MCF 10A (cell line): ENCODE measurements at places on chromosomes 7 and 10. TPM values are rescaled to one million over a fixed set of nuclear protein-coding genes. Genes with fewer than 3 reads are reported as not detected.

The SMO gene
- not detected in 2 replicates for total RNA-seq

The ACHE gene
- total RNA-seq, result 0.30 and 0.37 TPM in 2 replicates

The KIFBP gene
- total RNA-seq, result 20.9 and 23.2 TPM in 2 replicates

The NPY4R gene
- not detected in 2 replicates for total RNA-seq

The TEX47 gene
- total RNA-seq, result not detected in 2 replicates

The PPP3CB gene
- 34.8 and 37.4 TPM in 2 replicates for total RNA-seq

The TMEM270 gene
- total RNA-seq, result not detected in 2 replicates

The UCN3 gene
- total RNA-seq, result not detected in 2 replicates

The PDE1C gene
- 0.14 and 0.27 TPM in 2 replicates for total RNA-seq

The LRRC18 gene
- not detected in 2 replicates for total RNA-seq

The WNT2 gene
- total RNA-seq, result not detected in 2 replicates

The NEBL gene
- total RNA-seq, result 30.6 and 44.3 TPM in 2 replicates

- no peak for DNase-seq
Observed at GRCh38 chr10:5447056-5447455, 34.7 kb downstream of the NET1 start.

DNA sequence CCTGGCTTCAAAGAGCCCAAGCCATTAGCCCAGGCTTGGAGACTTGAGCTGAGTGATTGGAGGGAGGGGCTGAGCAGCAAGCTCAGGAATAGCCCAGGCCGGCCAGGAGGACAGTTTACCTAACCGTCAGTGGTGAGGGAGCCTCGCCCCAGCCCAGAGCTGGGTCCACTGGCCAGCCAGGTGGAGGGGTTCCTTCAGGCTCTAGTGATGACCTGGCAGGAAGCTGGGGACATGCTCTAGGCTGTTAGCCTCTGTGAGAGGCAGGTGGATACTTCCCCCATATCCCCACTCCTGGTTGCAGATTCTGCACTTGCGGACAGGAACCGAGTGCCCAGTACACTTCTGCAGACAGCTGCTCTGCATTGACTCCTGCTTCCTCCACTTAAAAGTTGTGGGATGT is 61.2 kb upstream of the ANTXRL start:
- no peak for DNase-seq

DNA sequence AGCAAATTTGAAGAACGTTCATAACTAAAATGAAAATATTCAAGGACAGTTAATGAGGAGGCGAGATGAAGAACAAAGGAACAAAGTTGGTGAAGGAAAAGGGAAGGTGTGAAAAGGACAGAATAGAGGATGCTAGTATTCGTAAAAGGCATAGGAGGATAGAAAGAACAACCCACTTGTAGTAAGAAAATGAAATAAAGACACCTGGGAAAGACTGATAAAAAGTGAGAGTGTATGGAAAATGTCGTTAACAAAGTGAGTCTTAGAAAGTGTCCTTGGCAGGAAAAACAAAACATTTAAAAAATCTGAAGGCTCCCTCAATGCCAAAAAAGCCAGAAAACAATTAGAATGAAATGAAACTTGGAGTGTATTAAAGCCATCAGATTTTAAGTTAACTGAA is 29.6 kb upstream of the ZC3HAV1 start:
- DNase-seq, result no peak

GRCh38 chr7:94348142-94348541 is 46.6 kb upstream of the COL1A2 start:
- peak; percentile 9 for DNase-seq

- no peak for DNase-seq
Observed at GRCh38 chr7:75663302-75663907, 75.3 kb downstream of the HIP1 start.

- no peak for DNase-seq
Observed at GRCh38 chr7:108328174-108328651, 128.0 kb downstream of the NRCAM start.

- no peak for DNase-seq
Observed at GRCh38 chr10:129605986-129606518, 139.0 kb downstream of the MGMT start.

GRCh38 chr10:25989951-25990350 is 55.9 kb downstream of the MYO3A start:
- no peak for DNase-seq

GRCh38 chr7:101450064-101450463 is 87.4 kb downstream of the COL26A1 start:
- no peak for DNase-seq

GRCh38 chr10:95295031-95295755 is 4.4 kb upstream of the PDLIM1 start:
- no peak for DNase-seq

GRCh38 chr7:157612664-157613561 is 276.1 kb downstream of the DNAJB6 start:
- DNase-seq, result no peak

- peak; percentile 18 for DNase-seq
Observed at GRCh38 chr10:101961591-101962498, 94.1 kb downstream of the ARMH3 start.

- DNase-seq, result peak; percentile 53
Observed at GRCh38 chr7:79293655-79294142, 159.8 kb downstream of the MAGI2 start.

GRCh38 chr7:50832744-50833143 is 50.0 kb upstream of the GRB10 start:
- DNase-seq, result peak; percentile 50

GRCh38 chr7:147245274-147245673 is 1128.7 kb downstream of the CNTNAP2 start:
- DNase-seq, result peak; percentile 62

DNA sequence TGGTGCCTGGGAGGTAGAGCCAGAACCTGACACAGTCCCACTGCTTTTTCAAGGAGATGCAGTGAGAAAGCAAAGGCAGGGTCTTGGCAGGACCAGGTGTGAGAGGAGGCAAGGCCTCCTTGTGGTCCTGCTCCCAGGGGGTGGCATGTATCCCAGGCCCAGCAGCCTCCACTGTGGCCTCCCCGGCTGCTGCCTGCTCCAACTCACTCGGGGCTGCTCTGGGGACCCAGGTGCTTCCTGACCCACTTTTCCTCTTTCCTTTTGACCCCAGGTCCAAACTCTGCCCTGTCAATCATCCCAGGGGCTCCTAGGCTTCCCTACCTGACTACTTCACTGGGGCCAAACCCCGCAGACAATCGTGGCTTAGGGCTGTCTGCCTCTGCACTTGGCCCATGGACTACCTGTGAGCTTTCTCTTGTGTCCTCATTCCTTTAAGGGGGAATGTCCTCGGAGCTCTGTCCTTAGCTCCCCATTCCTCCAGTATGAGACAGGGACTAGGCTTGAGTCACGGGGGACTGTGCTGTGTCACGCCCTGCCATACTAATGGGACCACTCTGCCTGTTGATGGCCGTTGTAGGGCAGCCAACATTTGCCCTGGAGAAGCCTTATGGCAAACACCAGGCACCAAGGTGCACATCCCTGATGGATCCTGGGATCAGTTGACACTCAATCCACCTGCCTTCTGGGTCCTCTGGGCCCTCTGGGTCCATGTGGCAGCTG is 1.1 kb upstream of the AEBP1 start:
- DNase-seq, result no peak

DNA sequence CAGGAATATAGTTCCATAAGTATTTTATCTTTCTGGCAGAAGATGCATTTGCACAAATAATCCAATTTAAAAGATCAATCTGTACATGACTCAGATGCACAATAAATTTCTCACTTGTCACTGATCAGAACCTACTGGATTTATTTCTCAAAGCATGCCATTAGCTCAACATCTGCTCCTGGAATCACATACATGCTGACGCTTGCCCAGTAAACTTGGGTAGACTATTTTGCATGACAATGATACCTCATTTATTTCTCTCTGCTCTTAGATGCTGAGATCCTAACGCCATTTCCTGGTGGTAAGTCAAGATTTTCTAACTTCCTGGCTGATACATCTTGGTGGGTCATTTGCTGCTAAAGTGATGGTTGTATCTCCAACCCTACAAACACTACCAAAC is 33.8 kb upstream of the C10orf120 start:
- no peak for DNase-seq

GRCh38 chr10:73908853-73909539 is 1.9 kb upstream of the PLAU start:
- peak; percentile 97 for DNase-seq

DNA sequence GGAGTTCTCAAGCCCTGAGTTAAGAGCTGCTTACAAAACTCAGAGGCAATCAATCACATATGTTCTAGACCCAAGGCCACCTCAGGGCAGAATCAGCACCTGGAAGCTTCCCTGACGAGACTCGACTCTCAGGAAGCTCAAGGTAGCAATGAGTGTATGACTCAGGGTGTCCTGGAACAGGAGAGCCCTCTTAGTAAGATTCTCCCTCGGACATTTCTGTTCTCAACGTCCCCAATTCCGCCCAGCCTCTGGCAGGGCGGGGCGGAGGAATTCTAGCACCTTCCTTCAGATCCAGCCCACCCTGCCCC is 39.6 kb upstream of the PROSER2 start:
- DNase-seq, result peak; percentile 23

GRCh38 chr10:67667035-67667425 is 29.0 kb downstream of the CTNNA3 start:
- DNase-seq, result no peak

DNA sequence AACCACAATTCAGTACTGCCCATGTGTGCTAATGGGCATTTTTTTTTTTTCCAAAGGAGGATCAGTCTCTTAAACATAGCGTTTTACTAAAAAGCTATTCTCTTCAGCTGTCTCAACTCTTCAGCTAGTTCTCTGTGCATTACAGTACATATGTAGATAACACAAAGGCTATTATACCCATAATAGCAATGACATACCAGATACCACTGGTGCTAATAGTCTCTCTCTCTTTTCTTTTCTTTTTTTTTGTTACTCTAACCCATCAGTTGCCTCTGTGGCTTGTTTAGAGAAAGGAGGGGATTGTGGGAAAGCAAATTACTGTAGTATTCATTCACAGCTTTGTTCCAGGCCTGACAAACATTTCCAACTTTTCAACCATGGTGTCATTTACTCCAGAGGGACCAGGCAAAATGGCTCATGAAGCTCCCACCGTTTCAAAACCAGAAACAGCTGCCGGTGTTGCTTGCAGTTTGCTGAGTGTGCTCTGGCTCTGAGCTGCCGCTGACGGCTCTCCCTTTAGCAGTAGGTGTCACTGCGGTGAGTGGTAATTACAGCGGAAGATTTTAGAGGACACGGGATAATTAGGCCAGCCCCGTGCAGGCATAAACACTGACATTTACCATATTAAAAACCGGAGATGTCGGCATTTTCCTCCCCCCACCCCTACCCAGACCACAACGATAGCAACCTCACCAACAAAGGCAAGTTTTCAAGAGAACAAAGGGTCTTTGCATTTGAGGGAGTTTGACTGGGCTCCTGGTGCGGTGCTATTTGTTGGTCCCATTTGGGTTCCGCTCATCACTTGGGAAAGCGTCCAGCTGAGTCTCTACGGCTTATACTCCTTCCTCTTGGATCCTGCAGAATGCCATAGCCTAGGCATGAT is 1005.5 kb downstream of the KCNMA1 start:
- no peak for DNase-seq

DNA sequence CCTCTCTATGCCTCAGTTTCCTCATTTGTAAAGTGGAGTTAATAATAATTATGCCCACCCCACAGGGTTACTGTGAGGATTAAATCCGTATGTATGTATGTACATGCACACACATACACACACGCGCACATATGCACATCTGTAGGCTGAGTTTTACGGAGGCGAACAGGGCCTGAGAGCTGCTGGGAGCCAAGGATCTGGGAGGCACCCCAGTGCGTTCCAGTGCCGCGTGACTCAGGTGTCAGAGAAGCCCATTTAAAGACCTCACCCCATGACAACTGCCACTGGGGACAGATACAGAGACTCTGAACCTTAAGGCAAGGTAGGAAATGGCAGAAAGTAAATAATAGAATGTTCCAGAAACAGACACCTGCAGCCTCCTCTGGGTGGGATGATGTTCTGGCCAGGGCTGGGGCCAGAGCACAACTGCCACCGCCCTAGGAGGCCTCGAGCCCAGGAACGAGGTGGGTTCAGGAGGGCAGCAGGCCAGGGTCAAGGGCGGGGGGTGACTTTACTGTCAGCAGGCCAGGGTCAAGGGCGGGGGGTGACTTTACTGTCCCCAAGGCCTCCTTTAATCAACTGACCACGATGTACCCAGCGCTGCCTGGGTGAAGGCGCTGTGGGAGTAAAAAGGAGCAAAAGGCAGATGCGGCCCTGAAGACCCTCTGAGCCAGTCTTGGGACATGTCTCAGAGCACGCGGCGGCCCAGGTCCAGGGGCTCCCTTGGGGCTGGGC is 54.9 kb downstream of the PRKAG2 start:
- DNase-seq, result no peak

- DNase-seq, result no peak
Observed at GRCh38 chr10:20006169-20006870, 190.1 kb downstream of the PLXDC2 start.

- DNase-seq, result no peak
Observed at GRCh38 chr7:114088470-114088940, 169.7 kb upstream of the PPP1R3A start.

DNA sequence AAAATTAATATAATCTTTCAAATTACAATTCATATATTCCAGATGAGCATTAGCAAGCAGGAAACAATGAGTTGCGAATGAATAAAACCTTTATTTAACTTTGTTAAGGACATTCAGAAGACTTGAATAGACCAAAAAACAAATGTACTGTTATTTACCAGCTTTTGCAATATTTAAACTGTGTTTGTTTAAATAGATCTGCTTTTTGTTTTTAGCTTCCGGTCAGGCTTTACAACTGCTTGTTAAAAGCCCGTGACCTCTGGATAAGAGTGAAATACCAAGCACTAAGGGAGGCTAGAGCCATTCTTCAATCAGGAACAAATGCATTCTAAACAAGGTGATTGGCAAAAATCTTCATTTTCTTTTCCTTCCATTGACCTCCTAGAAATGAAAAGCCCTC is 184.9 kb upstream of the GNAI1 start:
- DNase-seq, result no peak

GRCh38 chr7:18902892-18903291 is 214.5 kb downstream of the TWIST1 start:
- no peak for DNase-seq

- DNase-seq, result peak; percentile 96
Observed at GRCh38 chr7:130960208-130960988, 226.4 kb upstream of the KLF14 start.

- DNase-seq, result no peak
Observed at GRCh38 chr10:86642021-86642420, 12.3 kb upstream of the OPN4 start.

DNA sequence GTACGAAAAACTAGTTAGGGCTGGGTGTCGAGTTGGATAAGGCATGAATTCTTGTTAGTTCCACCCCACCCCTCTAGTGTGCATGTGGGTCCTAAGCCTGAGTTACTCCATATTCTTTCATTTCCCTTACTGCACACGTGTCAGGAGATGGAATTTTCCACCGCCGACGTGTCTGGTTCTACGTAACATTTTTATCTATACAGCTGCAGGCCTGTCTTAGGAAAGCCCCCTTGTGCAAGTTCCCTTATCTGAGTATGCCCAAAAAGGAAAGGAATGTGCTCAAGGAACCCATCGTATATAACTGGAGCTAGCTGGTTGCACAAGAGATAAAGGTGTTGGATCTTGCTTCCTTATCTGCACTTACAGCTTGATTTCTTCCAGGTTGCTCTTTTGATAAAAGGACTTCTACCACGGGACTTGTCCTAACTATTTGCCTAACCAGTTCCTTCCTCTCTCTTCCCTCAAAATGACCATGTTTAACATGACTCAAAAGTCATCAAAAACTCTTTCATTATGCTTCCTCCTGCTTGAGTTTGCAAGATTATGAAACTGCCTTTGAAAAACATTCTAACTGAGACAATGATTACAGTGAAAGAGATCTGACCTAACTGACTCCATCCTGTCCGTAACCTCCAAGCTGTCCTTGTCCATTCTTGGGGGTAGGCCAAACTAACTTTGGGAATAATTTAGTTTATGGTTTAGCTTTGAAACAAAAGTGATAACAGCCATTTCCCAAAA is 181.4 kb downstream of the AKR1D1 start:
- no peak for DNase-seq
